ENCODE measurements at places on chromosomes 2 and 18. TPM values are rescaled to one million over a fixed set of nuclear protein-coding genes. Genes with fewer than 3 reads are reported as not detected.

OST4 gene
- 786 TPM for polyA plus RNA-seq

PARD6G gene
- 1.2 TPM for polyA plus RNA-seq

TMEM17 gene
- 1.4 TPM for polyA plus RNA-seq

RUFY4 gene
- not detected for polyA plus RNA-seq

COL3A1 gene
- 0.16 TPM for polyA plus RNA-seq

TTC27 gene
- 32.9 TPM for polyA plus RNA-seq

AGAP1 gene
- polyA plus RNA-seq: 0.06 TPM

SCG2 gene
- polyA plus RNA-seq: not detected

VWA3B gene
- polyA plus RNA-seq: 0.24 TPM

STAT4 gene
- 9.1 TPM for polyA plus RNA-seq

FOXD4L1 gene
- polyA plus RNA-seq: not detected

ITM2C gene
- polyA plus RNA-seq: 191 TPM

REG1B gene
- polyA plus RNA-seq: not detected

PLGLB1 gene
- polyA plus RNA-seq: 0.41 TPM

SKOR2 gene
- not detected for polyA plus RNA-seq

LBX2 gene
- polyA plus RNA-seq: 0.20 TPM

RAB10 gene
- polyA plus RNA-seq: 109 TPM

CBLN2 gene
- polyA plus RNA-seq: not detected

C18orf54 gene
- polyA plus RNA-seq: 6.4 TPM

ZNF516 gene
- polyA plus RNA-seq: 6.0 TPM

CCDC150 gene
- polyA plus RNA-seq: 25.1 TPM

NTSR2 gene
- not detected for polyA plus RNA-seq

ZBTB7C gene
- not detected for polyA plus RNA-seq

CFAP53 gene
- 0.27 TPM for polyA plus RNA-seq

NRP2 gene
- polyA plus RNA-seq: 0.51 TPM

IFIH1 gene
- 28.4 TPM for polyA plus RNA-seq

HS6ST1 gene
- polyA plus RNA-seq: 2.4 TPM

ELP2 gene
- polyA plus RNA-seq: 86.4 TPM

TMEM37 gene
- 0.32 TPM for polyA plus RNA-seq

FBXO15 gene
- polyA plus RNA-seq: not detected

ACOXL gene
- 1.1 TPM for polyA plus RNA-seq

PLGLB2 gene
- not detected for polyA plus RNA-seq

Measured in GM12878 (cell line).